ENCODE measurements at places on chromosomes 12 and 14. TPM values are rescaled to one million over a fixed set of nuclear protein-coding genes. Genes with fewer than 3 reads are reported as not detected.

- DNase-seq = peak; percentile 33
Observed at GRCh38 chr12:31117203-31118011, 43.7 kb downstream of the DDX11 start.

Gene CCDC38
- total RNA-seq = not detected

- no peak for DNase-seq
Observed at GRCh38 chr12:3233797-3234196, 156.6 kb downstream of the TSPAN9 start.

GRCh38 chr12:55925371-55925770 lies 2.3 kb downstream of the PYM1 start:
- DNase-seq = no peak

GRCh38 chr12:48340943-48341342 lies 9.8 kb downstream of the ZNF641 start:
- DNase-seq = no peak

DNA sequence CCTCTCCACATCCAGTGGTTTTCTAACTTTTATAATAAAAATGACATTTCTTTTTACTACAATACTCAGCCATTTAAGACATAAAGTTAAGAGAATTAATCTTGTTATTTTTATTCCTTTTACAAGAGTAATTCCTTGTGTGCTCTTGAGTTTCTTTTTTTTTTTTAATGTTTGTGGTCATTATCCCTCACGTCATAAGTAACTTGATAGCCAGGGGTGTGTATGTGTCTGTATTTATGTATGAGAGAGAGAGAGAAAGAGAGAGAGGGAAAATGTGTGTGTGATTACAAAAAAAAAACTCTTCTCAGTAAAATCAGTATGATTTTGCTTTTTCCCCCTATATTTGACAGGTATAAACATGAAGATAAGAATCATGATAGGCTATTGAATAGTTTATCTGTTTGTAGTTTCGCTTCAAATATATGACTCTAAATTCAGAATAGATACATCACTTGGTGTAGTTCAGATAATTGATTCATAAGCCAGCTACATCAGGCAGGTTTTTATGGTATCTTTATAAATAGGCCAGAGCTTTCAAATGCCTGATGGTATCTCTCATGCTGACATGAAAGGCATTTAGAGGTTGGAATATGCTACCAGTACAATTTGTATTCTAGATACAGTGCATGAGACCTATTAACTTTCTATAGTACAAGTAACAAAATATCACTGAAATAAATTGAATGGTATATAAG lies 34.9 kb downstream of the RERGL start:
- DNase-seq = peak; percentile 43

DNA sequence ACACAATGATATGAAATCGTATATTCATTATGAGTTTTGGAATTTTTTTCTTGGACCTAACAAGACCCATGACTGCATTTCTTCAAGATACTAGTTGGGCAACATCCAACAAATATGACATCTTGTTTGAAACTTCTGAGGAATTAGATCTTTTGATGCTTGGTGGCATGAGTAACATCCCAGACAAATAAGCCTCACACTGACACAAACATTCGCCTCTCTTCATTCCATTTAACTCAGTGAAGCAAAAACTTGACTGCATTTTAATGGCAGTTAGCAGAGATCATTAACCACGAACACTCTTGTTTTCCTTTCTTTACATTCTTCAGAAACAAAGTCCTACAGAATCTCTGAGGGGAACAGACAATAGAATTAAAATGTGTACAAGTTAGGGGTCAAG lies 758.3 kb downstream of the C12orf50 start:
- peak; percentile 34 for DNase-seq

- DNase-seq = peak; percentile 55
Observed at GRCh38 chr12:50637870-50638481, 125.9 kb upstream of the ATF1 start.

DNA sequence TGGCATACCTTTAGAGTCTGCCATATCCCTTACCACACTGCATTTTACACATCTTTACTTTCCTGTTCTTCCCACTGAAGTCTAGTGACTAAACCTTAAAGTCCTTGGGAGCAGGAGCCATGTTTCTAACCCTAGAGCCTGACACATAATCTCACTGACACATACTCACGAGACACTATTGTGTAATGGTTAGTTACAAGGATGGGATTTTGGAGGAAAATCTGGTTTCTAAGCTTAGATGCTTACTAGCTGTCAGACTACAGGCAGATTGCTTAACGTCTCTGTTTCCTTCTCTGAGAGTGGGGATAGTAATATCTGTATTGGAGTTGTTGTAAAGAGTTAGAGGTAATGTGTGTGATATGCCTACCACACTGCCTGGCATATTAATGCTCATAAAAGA lies 6.2 kb upstream of the DYRK4 start:
- no peak for DNase-seq

Gene KCNMB4
- 1.6 TPM for total RNA-seq

DNA sequence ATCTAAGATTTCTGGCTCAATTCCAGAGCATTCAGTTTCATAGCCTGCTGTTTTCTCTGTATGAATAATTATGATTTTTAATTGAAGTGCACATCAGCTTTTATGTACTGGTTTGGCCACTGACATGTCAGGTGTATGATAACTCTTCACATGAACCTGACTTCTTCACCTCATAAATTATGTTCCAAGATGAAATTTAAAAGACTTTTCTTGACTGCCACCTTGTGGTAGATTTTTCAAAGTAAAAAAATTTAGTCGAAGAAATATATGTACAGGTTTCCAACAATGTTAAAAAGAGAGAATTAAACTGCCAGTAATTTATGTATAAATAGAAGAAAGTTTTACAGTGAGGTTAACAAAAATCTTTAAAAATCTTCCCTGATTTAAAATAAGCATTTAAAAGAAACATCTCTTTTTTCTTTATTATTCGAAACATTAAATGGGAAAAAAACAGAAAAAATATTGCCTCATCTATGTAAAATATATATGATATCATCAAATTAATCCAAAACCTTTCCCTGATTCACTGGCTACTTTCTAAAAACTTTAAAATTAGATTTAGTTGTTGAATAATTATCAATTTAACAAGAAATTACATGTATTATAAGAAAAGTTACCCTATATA lies 124.9 kb upstream of the ATXN7L3B start:
- DNase-seq = peak; percentile 48

Gene SNRPF
- 9.4 TPM for total RNA-seq

GRCh38 chr12:122949405-122949804 lies 16.9 kb downstream of the ABCB9 start:
- DNase-seq = peak; percentile 49

Gene ADCY6
- 44.2 TPM for total RNA-seq

GRCh38 chr14:92785667-92786426 lies 8.3 kb upstream of the GOLGA5 start:
- DNase-seq = peak; percentile 45

- DNase-seq = no peak
Observed at GRCh38 chr12:94628819-94629472, 21.4 kb downstream of the TMCC3 start.

- DNase-seq = peak; percentile 26
Observed at GRCh38 chr12:6434205-6435140, 10.3 kb upstream of the CD27 start.

Gene TNFRSF1A
- total RNA-seq = 147 TPM

GRCh38 chr12:109999649-109999971 lies 380 bp downstream of the ANKRD13A start:
- DNase-seq = no peak

Gene PPP1R36
- total RNA-seq = 0.35 TPM

GRCh38 chr12:99879439-99879838 lies 105.3 kb downstream of the ANKS1B start:
- DNase-seq = no peak

DNA sequence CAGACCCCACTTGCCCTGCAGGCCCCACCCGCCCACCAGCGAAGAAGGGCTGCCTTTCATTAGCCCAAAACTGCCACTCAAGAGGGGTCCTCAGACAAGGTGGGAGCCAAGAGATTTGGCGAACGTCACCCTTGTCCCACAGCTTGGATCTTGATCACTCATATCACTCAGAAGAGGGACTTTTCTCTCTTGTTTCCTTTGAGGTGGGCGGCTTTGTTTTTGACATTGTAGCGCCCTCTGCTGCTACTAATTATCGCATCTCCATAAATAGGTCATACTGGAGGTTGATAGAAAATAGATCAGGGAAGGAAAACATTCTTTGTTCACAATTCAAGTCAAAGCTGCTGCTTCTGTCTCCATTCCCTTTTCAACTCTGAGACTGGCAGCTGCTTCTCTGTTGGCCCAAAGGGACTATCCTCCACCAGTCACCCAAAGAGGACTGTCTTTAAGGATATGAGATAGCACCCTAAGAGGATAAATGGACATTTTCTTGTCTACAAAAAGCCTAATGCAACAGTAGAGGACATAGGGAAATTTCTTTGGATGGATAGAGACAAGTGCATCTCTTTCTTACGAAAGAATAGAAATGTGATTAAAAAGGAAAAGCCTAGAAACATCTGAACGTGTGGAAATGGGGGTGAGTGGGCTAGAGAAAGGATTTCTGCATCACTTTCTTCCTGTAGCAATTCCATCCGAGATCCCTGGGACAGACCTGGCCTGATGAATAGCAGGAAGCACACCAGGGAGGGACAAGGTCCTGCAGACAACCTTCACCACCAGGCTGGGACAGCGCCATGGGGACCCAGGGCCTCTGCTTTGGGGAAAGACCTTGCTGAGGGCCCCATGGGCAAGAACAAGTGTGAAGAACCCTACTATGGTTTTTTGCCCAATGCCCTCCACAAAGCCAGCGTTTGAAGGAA lies 115.8 kb downstream of the DAD1 start:
- DNase-seq = peak; percentile 55

DNA sequence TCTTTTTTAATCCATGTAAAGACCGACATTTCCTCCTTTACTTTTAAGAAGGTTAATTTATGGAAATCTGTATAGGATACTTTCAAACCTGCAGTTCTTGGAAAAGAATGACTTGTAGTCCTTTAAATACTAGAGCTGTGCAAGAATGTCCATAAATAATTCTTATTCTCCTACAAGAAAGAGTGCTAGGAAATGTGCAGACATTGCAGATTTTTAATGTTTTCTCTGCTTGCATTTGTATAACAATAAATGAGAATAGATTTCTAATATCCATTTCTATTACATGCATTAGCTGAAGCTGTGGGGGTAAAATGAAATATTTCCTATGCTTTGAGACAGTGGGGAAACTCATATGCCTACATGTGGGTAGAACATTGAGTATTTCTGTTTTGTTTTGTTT lies 607.2 kb upstream of the NOVA1 start:
- no peak for DNase-seq

DNA sequence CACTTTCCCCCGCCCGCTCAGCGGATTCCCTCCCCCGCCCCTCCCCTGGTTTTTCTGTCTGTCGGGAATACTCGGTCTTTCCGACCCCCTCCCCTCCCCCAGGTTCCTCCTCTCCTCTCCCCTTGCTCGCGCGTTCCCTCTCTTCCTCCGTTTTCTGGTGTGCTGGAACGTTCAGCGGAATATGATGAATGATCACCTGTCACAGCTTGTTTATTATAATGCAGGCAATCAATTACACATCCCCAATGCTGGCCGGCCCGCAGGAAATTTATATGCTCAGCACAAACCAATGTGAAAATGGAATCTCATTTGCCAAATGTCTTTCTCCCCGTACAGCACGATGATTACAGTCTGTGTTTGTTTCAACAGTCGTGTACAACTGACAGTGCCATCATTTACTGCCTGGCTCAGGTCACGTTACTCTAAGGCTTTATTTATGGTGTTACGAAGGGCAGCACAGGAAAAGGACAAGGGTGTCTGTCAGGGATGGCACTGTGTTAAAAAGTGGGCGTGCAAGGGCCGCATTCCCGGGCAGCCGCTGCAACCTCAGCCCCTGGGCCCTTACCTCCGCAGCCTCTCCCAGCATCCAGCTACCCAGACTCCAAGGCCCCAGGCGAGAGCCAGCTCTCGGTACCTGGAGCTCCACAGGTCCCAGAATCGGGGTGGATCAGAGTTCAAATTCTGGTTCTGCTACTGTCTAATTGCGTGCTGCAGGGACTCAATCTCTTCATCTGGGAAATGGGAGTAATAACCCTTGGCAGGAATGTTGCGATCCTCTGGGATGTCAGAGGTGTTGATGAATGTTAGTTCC lies 24.7 kb upstream of the MAP1LC3B2 start:
- DNase-seq = peak; percentile 9

Gene ADGRD1
- total RNA-seq = 0.05 TPM

DNA sequence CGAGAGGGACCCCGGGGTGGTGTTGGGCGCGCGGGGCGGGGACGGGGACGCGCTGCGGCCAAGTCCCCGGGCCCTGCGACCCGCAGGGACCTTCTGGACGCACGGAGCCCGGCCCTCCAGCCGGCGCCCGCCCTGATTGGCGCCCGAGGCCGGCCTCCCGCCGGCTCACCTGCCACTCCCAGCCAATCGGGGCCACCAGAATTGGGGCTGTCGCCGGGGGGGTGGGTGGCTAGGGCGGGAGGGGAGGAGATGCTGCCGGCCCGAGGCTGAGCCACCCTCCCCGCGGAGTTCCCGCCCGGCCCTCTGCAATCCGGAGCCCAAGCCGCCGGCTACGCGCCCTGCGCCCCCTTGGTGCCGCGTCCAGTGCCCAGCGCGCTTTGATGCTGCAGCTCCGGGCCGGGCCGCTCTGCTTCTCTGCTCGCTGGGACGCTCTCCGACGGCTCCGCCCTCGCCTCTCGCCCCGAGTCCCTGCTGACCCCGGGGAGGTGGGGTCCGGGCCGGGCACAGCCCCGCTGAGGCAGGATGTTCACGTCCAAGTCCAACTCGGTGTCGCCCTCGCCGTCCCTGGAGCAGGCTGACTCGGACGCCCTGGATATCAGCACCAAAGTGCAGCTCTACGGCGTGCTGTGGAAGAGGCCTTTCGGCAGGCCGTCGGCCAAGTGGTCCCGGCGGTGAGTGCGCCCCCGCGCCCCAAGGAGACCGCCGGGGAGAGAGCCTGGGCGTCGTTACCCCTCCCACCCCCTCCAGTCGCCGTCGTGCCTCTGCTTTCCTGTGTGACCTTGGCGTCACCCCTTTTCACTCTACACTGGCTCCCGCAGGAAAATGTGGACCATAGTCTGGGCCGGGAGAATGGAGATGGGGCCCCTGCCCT lies at the start of gene PLEKHD1:
Gene PLEKHD1, plus strand, starts transcription at position 285 of the 871 bp plus-strand sequence. Its CDS starts 238 bp downstream, at position 523.
- DNase-seq = peak; percentile 44

Data from myocyte (in vitro differentiated cells).